ENCODE measurements at places on chromosomes 11 and 22.

DNA sequence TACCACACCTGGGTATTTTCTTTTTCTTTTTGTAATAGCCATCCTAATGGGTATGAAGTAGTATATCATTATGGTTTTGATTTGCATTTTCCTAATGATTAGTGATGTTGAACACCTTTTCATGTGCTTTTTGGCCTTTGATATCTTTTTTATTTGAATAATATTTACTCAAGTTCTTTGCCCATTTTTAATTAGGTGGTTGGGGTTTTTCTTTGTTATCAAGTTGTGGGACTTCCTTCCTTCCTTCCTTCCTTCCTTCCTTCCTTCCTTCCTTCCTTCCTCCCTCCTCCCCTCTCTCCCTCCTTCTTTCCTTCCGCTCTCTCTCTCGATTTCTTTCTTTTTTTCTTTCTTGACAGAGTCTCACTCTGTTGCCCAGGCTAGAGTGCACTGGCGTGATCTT, 75.0 kb upstream of the PDGFD start:
- no peak overlapping the region for H3K27ac ChIP-seq
- no peaks in the 10 kb centered on the region for H3K27me3 ChIP-seq
- H3K4me3 ChIP-seq = no peak overlapping the region
- no peak for DNase-seq

DNA sequence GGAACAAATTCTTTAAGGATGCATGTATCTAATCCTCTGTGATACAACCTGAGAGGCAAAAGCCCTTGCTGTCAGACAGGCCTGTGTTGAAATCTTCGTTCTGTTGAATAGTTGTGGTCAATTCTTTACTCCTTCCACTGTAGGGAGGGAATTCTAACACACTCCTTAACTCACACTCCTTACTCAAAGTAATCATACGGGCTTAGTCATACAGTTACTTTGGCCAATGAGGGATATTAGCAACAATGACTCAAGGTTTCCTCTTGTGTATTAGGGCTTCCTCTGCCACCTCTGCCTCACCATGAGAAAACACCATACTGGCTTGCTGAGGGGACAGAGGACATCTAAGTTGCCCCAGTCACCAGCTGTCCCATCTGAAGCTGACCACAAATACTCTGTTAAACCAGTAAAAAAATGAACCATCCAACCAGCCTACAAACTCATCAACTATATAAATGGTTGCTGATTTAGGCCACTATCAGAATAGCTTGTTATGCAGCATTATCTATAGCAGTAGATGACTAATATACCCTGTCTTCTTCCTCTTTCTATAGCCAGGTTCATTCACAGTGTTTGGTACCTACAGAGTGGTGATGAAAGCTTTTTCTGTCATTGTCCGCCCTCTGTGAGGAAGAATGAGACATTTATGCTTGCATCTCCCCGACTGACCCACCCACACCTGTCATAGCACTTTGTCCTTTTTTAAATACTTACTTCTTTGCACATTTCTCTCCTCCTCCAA, 322.8 kb upstream of the SYN3 start:
- no peak overlapping the region for H3K27ac ChIP-seq
- H3K27me3 ChIP-seq = no peaks in the 10 kb centered on the region
- no peaks in the 10 kb centered on the region for H3K4me1 ChIP-seq
- DNase-seq = no peak

DNA sequence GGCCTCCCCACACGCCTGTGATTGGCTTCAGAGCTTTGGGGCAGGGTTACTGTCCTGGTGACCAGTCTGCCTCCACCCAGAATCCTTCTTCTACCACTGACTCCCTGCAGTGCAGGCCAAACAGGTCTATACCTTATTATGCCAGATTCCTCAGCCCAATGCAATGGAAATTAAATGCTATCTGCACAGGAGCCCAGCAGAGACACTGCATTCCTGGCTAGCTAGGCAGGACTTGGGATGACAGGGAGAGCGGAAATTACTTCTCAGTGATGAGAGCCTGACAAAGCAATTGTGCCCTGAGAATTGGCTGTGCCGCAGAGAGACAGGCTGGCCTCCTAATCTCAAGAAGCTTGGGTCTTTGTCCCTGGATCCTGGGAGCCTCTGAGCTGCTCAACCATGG, 143.8 kb upstream of the NCAM1 start:
- no peak for DNase-seq
- no peak overlapping the region for H3K27ac ChIP-seq
- no peaks in the 10 kb centered on the region for H3K4me1 ChIP-seq
- no peaks in the 10 kb centered on the region for H3K27me3 ChIP-seq
- H3K36me3 ChIP-seq = no peaks in the 10 kb centered on the region
- no peak overlapping the region for H3K4me3 ChIP-seq

DNA sequence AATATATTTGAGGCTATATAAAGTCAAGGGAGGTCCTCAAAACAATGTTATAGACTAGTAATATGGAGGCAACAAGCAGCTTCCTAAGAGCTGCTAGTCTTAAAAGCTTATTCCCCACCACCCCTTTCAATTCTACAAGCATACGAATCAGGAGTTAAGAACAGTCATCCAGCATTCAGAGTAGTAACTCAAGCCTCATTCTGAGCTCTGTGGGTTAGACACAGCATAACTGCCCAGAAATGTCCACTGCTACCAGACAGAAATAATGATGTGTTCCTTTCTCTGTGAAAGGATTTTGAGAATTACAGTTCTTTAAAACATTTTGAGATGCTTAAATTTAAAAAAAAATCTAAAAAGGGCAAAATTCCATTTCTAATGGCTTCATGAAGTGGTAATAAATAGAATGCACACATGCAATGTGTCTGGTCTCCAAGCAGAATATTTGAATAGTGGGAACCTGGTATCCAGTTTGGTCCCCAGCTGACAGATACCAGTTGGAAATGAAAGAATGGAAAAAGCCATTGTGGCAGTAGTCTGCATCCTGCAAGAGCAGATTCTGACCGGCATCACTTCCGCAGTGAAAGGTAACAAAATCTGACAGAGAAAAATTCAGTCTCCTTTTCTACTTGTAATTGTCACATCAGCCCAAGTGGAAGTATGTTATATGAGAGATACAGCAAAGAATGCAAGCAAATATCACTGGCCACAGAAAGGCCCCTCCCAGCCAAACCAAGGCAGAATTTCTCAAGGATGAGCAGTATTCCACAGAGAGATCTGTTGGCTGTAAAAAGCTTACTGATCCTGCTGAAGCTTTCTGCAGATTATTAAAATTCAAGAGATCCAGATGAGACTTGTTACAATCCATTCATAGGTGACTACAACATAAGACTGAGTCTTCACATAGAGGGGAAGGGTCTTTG, 310.8 kb upstream of the PITPNB start:
- no peak overlapping the region for H3K4me3 ChIP-seq
- H3K27me3 ChIP-seq = no peaks in the 10 kb centered on the region
- H3K4me1 ChIP-seq = no peaks in the 10 kb centered on the region
- H3K27ac ChIP-seq = no peak overlapping the region

DNA sequence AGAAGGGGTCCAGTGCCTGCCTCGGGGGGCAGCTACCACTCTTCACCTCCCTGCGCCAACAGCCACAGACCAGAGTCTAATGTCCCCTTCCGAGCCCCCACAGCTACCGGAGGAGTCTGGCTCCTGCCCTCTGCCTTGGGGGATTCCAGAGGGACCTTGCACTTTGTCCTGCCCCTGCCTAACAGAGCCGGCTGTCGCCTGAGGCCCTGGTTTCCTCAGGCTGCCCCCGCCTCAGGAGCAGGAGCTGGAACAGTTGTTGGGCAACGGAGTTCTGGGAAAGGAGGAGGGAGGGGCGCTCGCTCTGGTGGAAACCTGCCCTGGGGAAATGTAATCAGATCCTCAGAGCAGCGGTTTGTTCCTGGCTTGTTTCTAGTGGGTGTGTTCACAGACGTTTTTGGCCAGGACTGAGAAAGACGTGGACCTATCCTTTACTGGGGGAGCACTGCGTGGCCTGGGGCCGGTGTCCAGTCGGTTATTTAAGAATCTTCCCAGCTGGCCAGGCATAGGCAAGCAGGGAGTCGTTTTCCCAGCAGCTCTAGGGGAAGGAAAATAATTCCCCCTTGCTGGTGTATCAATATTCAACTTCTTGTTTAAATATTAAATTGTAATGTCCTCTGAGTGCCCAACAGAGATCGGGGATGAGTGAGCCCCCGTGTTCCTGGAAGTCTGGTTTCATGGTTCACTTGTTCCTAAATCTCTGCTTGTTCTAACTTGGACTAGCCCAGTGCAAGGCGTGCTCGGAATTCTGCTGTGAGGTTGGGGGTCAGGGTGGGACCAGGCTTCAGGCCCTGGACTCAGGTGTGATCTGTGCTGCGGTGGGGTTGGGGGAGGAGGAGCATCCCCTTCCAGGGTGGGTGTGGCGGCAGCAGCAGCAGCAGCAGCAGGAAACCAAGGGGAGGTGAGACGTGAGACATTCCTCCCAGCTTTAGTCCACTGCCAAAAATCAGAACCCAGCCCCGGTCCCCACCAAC, 32.1 kb downstream of the A4GALT start:
- no peaks in the 10 kb centered on the region for H3K27me3 ChIP-seq
- peak overlapping the region; percentile 32 for H3K4me3 ChIP-seq
- DNase-seq = peak; percentile 92
- peaks cover 62% of the 10 kb centered on the region for H3K4me1 ChIP-seq
- no peaks in the 10 kb centered on the region for H3K36me3 ChIP-seq

- H3K4me3 ChIP-seq = no peak overlapping the region
- H3K36me3 ChIP-seq = no peaks in the 10 kb centered on the region
- no peaks in the 10 kb centered on the region for H3K27me3 ChIP-seq
- no peaks in the 10 kb centered on the region for H3K4me1 ChIP-seq
Observed at GRCh38 chr11:11451501-11452005, 98.5 kb upstream of the CSNK2A3 start.

DNA sequence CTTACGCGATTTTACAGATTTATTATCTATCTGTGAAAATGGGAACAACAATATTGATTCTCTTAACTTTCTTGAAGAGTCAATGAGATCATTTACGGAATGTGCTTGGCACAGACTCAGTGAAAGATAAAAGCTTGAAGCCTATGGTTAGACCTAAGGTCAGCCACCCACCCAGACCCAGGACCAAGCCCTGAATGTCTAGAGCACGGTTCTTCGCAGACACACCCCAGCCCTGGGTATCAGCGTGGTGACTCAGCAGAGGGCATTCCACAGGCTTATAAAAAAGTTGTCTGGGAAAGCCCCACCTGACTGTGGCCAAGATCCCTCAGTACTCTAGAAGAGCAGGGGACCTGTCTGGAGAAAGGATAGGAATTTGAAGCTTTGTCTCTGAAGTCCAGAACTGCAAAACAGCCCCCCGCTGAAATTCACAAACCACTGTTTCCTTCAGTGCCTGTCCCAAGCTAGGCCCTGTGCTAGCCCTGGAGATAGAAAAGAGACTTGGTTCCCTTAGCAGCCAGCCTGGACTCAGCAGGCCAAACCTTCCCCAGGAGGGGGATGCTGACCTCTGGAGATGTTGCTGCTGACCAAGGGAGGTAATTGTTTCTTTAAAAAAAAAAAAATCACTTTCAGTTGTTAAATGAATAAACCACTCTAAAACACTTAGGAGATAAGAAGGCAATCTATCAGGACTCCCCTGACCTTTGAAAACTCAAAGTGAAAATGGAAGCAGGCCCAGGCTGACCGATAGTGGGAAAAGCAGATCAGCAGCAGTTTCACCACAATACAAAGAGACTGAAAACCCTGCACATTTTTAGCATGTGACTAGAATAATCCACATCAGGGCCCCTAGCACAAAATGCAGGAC, 114.0 kb downstream of the ABTB2 start:
- H3K4me1 ChIP-seq = peaks cover 31% of the 10 kb centered on the region
- H3K27ac ChIP-seq = peak overlapping the region; percentile 46
- H3K36me3 ChIP-seq = no peaks in the 10 kb centered on the region
- no peaks in the 10 kb centered on the region for H3K27me3 ChIP-seq
- no peak overlapping the region for H3K4me3 ChIP-seq
- no peak for DNase-seq

DNA sequence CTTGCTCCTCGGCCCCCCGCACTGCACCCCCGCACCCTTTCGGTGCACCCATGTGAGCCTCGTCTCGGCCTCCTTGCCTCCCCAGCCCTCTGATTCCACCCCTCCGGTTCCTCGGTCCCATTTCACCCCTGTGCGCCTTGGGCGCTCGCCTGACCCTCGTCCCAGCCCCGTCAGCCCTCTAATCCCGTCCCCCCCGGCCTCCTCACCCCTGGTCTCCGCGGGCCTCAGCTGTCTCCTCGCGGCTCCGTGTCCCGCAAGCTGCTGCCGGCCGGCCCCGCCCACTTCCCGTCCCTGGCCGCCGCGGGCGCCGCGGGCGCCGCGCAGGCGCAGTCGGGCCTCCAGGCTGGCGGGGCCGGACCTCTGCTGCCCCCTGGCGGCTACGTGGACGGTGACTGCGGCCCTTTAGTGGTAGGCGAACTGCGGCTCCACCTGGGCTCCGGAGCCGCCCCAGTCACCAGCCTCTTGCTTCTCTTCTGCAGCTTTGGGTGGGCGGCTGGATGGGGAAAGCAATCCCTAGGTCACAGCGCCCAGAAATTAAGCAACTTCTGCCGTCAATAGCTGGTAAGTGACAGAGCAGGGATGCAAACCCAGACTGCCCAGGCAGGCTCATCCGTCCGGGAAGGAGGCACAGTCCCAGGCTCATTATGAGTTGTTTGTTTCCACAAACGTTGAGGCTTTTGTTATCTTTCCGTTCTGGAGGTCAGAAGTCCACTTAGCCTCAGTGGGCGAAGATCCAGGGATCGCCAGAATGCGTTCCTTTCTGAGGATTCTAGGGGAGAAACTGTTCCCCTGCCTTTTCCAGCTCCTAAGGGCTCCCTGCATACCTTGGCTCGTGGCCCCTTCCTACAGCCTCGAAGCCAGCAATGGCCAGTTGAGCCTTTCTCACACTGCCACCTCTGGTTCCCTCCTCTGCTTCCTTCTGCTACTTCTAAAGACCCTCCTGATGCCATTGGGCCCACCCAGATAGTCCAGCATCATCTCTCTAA, at the start of gene PPM1F:
Gene PPM1F (minus strand): TSS at position 263 of the 986 bp plus-strand sequence. CDS start 6,800 bp downstream, outside the sequence.
- H3K4me1 ChIP-seq = peaks cover 26% of the 10 kb centered on the region
- no peaks in the 10 kb centered on the region for H3K27me3 ChIP-seq
- peak; percentile 88 for DNase-seq
- no peaks in the 10 kb centered on the region for H3K36me3 ChIP-seq

- peaks cover 23% of the 10 kb centered on the region for H3K4me1 ChIP-seq
- no peak overlapping the region for H3K27ac ChIP-seq
- no peak overlapping the region for H3K4me3 ChIP-seq
- H3K27me3 ChIP-seq = no peaks in the 10 kb centered on the region
Observed at GRCh38 chr22:46937939-46938338, 175.5 kb downstream of the TBC1D22A start.

GRCh38 chr22:45296628-45297297, 12.0 kb downstream of the UPK3A start:
- H3K27me3 ChIP-seq = no peaks in the 10 kb centered on the region
- H3K4me1 ChIP-seq = no peaks in the 10 kb centered on the region
- DNase-seq = no peak
- H3K4me3 ChIP-seq = no peak overlapping the region
- no peaks in the 10 kb centered on the region for H3K36me3 ChIP-seq

GRCh38 chr11:96014217-96014616, 90.3 kb upstream of the MTMR2 start:
- peaks cover 4% of the 10 kb centered on the region for H3K4me1 ChIP-seq
- H3K36me3 ChIP-seq = no peaks in the 10 kb centered on the region
- H3K27ac ChIP-seq = no peak overlapping the region
- no peak overlapping the region for H3K4me3 ChIP-seq

- DNase-seq = no peak
- no peaks in the 10 kb centered on the region for H3K36me3 ChIP-seq
- H3K27ac ChIP-seq = no peak overlapping the region
Observed at GRCh38 chr11:12116425-12117032, 6.1 kb downstream of the MICAL2 start.
